ENCODE measurements at places on chromosomes 7 and 10.

DNA sequence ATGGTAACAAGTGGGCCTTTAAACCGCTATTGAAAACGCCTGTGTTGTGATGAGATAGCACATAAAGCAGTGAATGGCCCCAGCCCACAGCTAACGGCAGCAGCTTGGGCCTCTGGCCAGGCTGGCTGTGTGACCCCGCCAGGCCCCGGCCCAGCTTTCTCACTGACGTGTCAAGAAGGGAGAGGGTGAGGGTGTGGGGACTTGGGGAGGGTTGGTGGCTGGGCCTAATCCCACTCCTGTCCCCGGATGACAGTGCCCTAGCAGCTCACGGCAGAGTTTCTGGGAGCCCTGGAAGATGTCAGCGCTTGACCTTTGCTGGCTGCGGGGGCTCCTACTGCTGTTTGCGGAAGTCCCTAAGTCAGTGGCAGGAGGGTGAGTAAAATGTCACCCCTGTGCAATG is 88.9 kb upstream of the SHH start:
- no peak overlapping the region for H3K27ac ChIP-seq
- H3K36me3 ChIP-seq: no peaks in the 10 kb centered on the region
- H3K27me3 ChIP-seq: no peaks in the 10 kb centered on the region
- no peaks in the 10 kb centered on the region for H3K4me1 ChIP-seq

GRCh38 chr7:47758546-47758945 is 176.6 kb upstream of the TNS3 start:
- H3K27me3 ChIP-seq: no peaks in the 10 kb centered on the region
- peak overlapping the region; percentile 57 for H3K27ac ChIP-seq
- DNase-seq: no peak
- no peak overlapping the region for H3K4me3 ChIP-seq
- peaks cover 19% of the 10 kb centered on the region for H3K4me1 ChIP-seq
- H3K36me3 ChIP-seq: no peaks in the 10 kb centered on the region

- no peaks in the 10 kb centered on the region for H3K27me3 ChIP-seq
- no peak overlapping the region for H3K4me3 ChIP-seq
- H3K4me1 ChIP-seq: peaks cover 9% of the 10 kb centered on the region
- H3K36me3 ChIP-seq: no peaks in the 10 kb centered on the region
Measured at GRCh38 chr7:111558991-111559390, 3.3 kb downstream of the IMMP2L start.

- DNase-seq: no peak
- H3K4me3 ChIP-seq: no peak overlapping the region
- no peaks in the 10 kb centered on the region for H3K4me1 ChIP-seq
- H3K36me3 ChIP-seq: no peaks in the 10 kb centered on the region
- no peak overlapping the region for H3K27ac ChIP-seq
Measured at GRCh38 chr7:85714043-85714578, 527.3 kb upstream of the SEMA3D start.

- DNase-seq: no peak
- no peaks in the 10 kb centered on the region for H3K27me3 ChIP-seq
- peaks cover 14% of the 10 kb centered on the region for H3K4me1 ChIP-seq
- H3K4me3 ChIP-seq: no peak overlapping the region
- H3K27ac ChIP-seq: no peak overlapping the region
- H3K36me3 ChIP-seq: no peaks in the 10 kb centered on the region
Measured at GRCh38 chr10:79018521-79019011, 50.2 kb upstream of the ZMIZ1 start.

DNA sequence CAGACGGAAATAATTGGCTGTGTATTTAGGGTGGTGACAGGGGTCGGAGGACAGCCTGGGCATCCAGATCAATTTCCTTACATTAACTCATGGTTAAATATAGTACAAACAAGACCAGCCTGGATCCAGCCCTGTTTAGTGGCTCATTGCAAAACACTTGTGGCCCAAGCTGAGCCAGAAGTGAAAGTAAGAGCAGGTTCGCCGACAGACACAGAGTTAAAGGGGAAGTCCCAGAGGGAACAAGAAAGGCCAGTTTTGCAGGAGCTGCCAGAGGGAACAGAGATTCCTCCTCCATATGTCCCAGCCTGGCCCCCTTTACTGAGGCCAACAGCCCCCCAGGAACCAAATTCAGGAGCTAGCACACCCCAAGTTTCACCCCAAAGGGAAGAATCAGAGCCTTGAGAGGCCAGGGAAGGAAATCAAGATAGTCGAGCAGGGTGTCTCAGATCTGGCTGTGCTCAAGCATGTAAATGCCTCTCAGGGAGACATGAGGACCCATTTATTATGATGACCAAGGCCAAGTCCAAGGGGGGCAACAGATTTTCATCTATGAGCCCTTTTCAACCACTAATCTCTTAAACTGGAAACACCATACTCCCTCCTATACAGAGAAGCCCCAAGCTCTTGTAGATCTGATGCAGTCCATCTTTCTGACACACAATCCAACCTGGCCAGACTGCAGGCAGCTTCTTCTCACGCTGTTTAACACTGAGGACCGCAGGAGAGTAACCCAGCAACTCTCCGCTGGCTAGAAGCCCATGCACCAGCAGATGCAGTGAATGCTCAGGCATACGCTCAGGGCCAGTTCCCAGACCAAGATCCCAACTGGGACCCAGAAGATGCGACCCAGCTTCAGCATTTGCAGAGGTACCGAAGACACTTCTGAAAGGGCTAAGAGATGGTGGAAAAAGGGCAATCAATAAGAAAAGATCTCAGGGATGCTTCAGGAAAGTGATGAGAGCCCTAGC is 15.9 kb upstream of the ADCK2 start:
- DNase-seq: peak; percentile 47
- peaks cover 8% of the 10 kb centered on the region for H3K4me1 ChIP-seq
- no peak overlapping the region for H3K27ac ChIP-seq

DNA sequence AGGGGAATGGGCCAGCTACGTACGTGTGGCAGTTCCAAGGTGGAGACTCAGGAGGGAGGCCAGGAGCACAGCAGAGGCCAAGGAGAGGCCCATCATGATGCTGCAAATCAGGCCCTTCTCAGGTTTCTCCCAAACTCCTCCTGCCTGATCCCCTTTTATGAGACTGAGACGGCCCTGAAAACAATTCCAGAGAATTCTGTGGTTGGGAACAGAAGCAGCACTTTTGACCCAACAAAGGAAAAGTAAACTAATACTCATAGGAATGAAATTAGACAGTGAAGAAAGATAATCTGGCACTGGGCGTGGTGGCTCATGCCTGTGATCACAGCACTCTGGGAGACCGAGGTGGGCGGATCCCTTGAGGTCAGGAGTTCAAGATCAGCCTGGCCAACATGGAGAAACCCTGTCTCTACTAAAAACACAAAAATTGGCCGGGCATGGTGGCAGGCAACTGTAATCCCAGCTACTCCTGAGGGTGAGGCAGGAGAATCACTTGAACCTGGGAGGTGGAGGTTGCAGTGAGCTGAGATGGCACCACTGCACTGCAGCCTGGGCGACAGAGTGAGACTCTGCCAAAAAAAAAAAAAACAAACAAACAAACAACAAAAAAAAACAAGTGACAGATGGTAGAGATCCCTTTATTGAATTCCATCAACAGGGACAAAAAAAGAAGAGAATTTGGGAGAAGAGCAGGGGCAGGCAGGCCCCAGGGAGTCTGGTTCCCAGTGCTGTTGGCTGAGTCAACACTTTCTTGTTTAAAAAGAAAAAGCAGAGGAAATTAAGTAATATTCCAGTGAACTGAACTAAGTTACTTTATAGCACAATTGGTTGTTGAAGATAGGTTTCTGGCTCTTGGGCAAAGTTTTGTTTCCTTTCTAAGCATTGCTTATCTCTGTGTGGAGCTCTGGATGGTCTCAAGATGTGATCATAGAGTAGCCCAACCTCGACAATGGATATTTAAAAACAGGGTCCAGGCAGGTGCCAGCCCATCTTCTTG is at the start of gene CCL26:
TSS of gene CCL26 (minus strand) at position 131 of the 997 bp plus-strand sequence. CDS start at position 96, 35 bp downstream.
- no peak within 1 kb of the TSS for H3K4me3 ChIP-seq
- H3K4me1 ChIP-seq: peaks cover 12% of the 10 kb centered on the region
- peak; percentile 60 for DNase-seq
- no peaks in the 10 kb centered on the region for H3K27me3 ChIP-seq

GRCh38 chr10:46326971-46327370 is 40.2 kb downstream of the ANTXRL start:
- H3K4me3 ChIP-seq: no peak overlapping the region

DNA sequence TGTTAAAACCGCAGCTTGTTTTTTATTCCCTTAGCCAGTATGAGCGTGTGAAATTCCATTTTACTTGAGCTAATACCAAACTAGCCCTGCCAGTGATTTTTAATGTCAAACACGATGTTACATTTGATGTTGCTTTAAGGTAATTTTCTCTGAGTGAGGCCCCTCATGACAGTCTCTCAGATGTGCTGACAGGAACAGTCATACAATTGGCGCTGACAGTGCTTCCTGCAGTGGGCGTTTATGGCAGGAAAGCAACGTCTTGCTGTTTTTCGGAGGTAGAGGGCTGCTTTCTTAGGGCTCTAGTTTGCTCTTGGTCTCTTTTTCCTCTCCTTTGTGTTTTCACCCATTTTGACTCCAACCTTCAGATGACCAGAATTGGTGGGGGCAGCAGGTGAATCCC is 19.3 kb downstream of the PON1 start:
- H3K4me1 ChIP-seq: no peaks in the 10 kb centered on the region
- H3K4me3 ChIP-seq: no peak overlapping the region
- H3K27me3 ChIP-seq: no peaks in the 10 kb centered on the region
- no peak overlapping the region for H3K27ac ChIP-seq

- H3K4me3 ChIP-seq: no peak overlapping the region
- no peak overlapping the region for H3K27ac ChIP-seq
- peaks cover 30% of the 10 kb centered on the region for H3K4me1 ChIP-seq
- no peaks in the 10 kb centered on the region for H3K27me3 ChIP-seq
- DNase-seq: no peak
Measured at GRCh38 chr10:78970261-78970660, 98.5 kb upstream of the ZMIZ1 start.

DNA sequence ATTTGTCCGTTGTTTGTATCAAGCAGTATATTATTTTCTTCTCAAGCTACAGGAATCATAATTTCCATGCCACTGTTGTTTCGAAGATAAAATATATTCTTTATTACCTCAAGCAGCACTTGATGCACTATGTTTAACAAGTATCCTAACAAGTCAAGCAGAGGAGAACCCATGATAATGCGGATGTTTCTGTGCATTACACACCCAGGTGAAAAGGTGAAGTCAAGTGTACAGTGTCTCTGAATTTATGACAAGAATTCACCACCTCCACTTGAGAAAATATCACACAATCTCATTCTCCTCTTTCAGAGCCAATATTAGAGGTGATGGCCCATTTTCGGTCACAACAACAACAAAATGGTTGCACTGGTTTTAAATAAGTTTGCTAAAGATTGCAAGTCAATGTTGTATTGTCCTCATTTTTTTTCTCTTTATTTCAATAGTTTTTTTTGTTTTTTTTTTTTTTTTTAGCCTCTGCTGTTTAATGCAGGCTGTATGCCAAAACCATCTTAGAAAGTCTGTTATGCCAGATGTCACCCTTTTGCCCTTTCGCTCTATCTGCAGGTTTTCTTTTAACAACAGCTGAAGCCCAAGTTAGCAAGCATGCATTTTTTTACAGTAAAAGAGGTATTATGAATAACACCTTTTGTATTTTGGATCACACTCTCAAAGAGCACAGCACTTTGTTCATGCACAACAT is 568.7 kb upstream of the LRRN3 start:
- H3K27me3 ChIP-seq: no peaks in the 10 kb centered on the region
- H3K4me3 ChIP-seq: no peak overlapping the region
- no peaks in the 10 kb centered on the region for H3K36me3 ChIP-seq
- peaks cover 5% of the 10 kb centered on the region for H3K4me1 ChIP-seq

DNA sequence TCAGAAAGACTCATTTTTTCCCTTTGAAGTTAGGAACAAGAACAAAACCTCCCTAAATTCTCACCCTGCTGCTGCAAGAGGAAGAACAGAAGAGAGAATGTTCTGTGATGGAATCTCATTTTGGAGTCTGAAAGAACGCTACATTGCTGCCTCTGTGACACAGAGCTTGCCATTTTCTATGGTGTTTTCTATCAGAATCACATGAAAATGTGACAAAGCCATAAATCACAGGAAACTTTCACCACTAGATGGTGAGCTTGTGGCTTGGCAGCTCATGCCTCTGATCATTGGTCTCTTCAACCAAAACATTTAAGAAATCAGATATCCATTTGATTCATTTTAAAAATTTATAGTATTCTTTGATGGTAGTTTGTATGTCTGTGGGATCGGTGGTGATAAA is 82.9 kb downstream of the CADPS2 start:
- H3K4me3 ChIP-seq: no peak overlapping the region
- no peak overlapping the region for H3K27ac ChIP-seq
- no peaks in the 10 kb centered on the region for H3K27me3 ChIP-seq
- peaks cover 4% of the 10 kb centered on the region for H3K4me1 ChIP-seq

GRCh38 chr7:110877016-110877415 is 213.9 kb upstream of the LRRN3 start:
- no peak overlapping the region for H3K4me3 ChIP-seq
- H3K4me1 ChIP-seq: no peaks in the 10 kb centered on the region
- H3K27me3 ChIP-seq: no peaks in the 10 kb centered on the region
- no peak overlapping the region for H3K27ac ChIP-seq
- peak; percentile 18 for DNase-seq
- no peaks in the 10 kb centered on the region for H3K36me3 ChIP-seq

- H3K4me1 ChIP-seq: peaks cover 28% of the 10 kb centered on the region
- no peak for DNase-seq
- H3K27me3 ChIP-seq: no peaks in the 10 kb centered on the region
- H3K36me3 ChIP-seq: no peaks in the 10 kb centered on the region
- no peak overlapping the region for H3K27ac ChIP-seq
- H3K4me3 ChIP-seq: no peak overlapping the region
Measured at GRCh38 chr7:134078991-134079390, 48.1 kb upstream of the LRGUK start.

- no peak for DNase-seq
- no peak overlapping the region for H3K27ac ChIP-seq
- H3K4me3 ChIP-seq: no peak overlapping the region
- no peaks in the 10 kb centered on the region for H3K27me3 ChIP-seq
Measured at GRCh38 chr7:91082852-91083495, 181.3 kb upstream of the FZD1 start.

- no peak for DNase-seq
- no peaks in the 10 kb centered on the region for H3K4me1 ChIP-seq
- H3K27me3 ChIP-seq: no peaks in the 10 kb centered on the region
- no peak overlapping the region for H3K27ac ChIP-seq
- no peaks in the 10 kb centered on the region for H3K36me3 ChIP-seq
Measured at GRCh38 chr7:157713591-157713990, 376.8 kb downstream of the DNAJB6 start.

DNA sequence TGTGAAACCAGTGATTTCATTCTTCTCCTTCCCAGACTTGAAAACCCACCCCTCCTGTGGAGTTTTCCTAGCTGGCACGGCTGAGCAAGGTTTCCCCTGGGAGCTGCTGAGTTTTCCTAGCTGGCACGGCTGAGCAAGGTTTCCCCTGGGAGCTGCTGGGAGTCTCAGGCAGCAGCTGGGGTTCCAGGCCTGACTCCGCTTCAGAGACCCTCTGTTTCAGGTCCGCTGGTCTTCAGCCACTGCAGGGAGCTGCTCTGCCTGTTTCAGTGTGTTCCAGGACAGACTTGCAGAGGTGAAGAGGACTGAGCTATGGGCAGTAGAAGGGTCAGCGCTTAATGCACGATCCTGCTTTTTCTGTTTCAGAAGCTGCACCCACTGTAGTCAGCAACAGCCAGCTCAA is 104.9 kb downstream of the XRCC2 start:
- DNase-seq: no peak
- H3K4me3 ChIP-seq: no peak overlapping the region
- H3K36me3 ChIP-seq: no peaks in the 10 kb centered on the region
